GOT3 (cell line): ENCODE measurements at places on chromosomes 11 and 22.

- no peak for DNase-seq
These were observed 54.7 kb downstream of the GRAMD4 start for GRCh38 chr22:46674906-46675305.

DNA sequence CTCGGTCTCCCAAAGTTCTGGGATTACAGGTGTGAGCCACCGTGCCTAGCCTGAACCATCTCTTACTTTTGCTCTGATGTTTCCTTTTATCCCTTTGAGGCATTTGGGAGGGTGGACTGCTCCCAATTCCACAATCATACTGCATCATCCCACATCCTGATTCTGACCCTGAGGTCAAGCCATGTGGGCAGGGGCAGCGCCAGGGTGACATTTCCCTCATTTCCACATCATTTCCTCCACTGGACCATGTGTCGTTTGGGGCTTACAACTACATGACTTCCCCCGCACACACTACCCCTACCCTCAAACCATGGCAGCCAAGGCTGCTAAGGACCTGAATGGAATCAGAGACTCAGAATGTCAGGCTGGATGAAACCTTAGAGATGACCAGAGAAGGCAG, 26.4 kb upstream of the ZBTB16 start:
- no peak for DNase-seq

DNA sequence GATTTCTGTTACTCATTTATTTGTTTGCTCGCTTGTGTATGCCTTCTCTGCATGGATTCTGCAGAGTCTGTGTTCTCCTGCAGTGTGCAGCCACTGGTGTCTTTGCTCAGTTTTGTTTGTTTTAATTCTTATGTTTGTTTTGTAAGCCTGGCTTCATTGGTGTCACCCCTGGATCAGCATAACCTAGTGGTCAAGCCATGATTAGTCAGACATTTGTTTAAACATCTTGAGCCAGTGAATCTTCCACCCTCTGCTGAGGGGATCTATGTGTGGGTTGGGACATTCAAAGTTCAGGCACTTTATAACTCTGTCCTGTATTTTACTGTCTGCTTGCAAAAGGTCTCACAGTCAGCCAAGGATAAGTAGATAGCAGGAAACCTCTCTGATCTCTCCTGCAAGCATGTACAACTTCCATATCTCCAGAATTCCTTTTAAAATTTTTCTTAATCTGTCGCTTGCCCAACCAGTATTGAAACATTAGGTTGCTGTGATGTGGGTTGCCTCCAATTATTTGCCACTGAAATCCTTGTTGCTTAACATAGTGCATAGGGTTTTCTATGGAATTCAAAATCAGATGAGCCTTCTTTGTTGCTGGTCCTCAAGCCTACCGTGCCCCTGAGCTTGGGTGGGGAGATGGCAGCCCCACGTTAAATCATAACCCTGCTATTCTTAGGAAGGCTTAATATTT, 86.8 kb downstream of the KCNQ1OT1 start:
- DNase-seq: no peak

DNA sequence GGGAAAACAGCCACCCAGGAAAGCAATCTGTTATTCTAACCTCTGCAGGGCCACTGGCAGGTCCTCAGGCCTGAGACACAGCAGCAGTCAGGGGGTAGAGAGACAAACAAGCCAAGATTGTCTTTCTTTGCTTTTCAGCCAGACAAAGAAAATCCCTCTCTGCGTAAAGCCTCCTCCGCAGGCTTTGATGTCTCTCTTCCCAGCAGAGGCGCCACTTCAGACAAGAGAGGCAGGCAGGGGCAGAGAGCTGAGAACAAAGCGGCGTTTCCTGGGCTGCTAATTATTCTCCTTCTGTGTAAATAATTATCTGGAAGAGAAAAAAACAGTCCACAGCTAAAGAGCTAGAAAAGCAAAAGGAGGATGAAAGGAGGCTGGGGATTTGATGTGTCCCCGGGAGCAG, 102.7 kb upstream of the SEZ6L start:
- DNase-seq: no peak

DNA sequence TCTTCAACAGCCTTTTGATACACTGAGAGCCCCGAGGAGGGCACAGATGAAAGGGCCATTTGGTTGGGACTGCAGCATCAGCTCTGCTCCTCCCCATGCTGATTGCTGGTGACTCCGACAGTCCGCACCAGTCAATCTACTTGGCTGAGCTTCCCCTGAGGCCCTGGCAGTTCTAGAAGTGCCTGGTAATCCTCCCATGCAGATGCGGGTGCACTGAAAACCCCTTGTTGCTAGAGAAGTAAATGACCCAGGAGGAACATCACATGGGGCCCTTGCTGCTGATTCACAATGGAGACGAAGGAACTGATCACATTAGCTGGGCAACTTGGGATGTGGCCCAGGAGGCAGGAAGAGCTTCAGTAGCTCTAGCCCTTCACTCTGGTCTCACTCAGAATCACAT, 35.2 kb upstream of the RIC3 start:
- DNase-seq: no peak

DNA sequence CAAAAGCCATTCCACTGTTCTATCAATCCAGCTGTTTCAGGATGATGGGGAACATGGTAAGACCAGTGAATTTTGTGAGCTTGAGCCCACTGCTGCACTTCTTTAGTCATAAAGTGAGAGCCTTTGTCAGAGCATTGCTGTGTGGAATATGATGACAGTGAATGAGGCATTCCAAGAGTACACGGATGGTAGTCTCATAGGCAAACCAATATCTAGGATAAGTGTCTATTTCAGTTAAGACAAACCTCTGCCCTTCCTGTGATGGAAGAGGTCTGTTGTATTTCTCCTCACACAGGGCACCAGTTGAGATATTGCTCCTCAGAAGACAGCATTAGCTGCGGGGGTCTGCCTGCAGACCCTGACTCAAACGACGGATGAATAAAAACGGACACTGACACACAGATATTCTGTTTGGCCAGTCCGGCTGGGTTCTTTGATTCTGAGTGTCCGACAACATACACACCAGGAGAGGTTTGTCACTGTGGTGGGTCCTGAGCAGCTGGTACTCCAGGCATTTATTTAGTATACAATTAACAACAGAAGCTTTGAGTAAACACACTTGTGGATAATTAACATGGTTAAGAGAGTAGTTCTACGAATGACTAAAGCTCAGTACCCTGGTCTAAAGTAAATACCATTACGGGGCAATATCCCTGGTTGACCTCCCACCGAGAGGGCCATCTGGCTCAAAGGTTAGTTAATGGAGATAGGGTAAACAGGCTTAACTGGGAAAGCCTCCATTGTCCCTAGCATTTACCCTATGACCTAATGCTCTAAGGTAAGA, 121.7 kb downstream of the ZNF280B start:
- no peak for DNase-seq

GRCh38 chr11:58654908-58655296, 32.4 kb downstream of the CNTF start:
- no peak for DNase-seq

DNA sequence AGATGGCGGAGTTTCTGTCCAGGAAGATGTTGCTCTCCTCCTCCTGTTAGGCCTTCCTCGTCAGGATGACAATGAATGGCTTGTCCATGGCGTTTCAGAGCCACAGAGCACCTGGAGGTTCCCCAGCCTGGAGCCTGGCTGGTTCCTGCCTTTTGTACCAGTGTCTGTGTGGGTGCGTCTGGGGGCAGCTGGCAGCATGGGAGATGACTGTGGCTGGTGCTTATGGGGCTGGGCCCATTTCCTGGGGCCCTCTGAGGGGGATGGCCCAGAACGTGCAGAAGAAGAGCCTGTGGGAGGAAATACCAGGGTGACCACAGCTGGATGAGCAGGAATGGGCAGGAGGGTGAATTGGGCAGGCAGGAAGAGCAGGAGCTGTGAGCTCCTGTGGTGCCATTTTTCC, 6.7 kb downstream of the SLC37A2 start:
- DNase-seq: no peak

- DNase-seq: no peak
These were observed 6.3 kb downstream of the CEND1 start for GRCh38 chr11:783581-784015.

DNA sequence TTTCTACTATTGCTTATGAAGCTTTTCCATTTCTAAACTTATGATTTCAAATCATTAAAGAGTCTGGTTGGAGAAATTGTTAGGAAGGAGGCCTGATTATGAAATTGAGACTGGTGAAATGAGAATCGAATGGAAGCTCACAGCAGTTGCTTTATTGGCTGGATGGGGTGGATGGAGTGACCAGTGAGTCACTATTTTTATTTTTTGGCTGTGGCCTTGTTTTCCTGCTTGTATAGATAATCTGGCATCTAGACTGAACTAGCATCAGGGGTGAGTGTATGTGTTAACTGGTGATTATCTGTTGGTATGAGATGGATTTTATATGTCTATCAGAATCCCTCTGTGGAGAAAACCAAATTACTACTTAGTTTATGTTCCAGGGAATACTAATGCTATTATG, 36.2 kb downstream of the UVRAG start:
- no peak for DNase-seq

DNA sequence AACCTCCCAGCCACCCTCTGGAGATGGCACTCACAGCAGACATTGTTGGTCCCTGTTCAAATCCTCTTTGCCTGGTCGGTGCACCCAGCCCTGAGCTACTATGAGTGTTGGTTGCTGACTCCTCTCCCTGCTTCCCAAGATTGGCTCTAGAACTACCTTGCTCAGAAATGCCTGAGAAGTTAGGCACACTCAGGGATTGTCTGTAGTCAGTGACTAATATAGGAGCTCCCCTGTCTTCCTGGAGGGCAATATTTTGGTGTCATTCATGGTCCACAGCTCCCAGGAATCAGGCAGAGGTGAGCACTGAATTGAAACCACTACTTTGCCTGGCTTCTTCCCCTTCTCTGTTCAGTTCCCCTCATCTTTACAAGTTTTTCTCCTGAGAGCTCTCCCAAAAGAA, 325.9 kb downstream of the MIAT start:
- DNase-seq: no peak

DNA sequence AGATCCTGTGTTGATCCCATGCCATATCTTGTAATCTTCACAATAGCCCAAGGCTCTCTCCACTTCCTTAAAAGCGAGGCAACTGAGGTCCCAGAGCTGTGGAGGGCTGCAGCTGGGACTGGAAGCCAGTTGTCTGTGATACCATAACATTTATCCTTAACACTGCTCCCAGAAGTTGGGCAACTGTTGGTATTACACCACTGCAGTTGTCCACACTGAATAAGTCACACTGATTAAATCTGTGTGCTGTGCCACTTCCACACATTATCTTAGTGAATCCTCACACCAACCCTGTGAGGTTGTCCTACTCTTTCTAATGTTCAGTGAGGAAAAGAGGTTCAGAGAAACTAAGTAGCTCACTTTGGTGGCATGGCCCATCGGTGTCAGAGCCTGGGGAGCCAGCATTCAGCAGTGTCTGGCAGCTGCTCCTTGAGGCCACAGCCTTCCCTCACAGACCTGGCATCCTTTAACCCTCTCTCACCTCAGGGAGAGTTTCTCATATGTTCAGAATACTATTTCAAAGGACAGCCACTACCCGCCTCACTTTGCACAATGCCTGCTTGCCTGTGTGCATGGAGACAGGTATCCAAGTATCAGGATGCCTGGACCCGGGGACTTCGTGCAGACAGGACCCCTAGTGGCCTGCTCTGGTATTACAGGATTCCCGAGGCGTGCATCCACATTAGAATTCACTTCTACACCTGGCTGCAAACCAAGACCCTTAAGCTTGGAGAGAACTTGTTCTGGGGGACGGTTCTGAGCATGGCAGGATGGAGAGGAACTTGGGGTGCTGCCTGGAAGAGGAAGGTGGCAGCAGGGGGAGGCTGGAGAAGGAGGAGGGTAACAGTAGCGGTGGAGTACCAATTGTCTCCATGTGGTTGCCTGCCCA, 221.9 kb upstream of the TBCEL start:
- no peak for DNase-seq

GRCh38 chr11:102926961-102927623, 28.4 kb downstream of the MMP13 start:
- DNase-seq: no peak

GRCh38 chr22:43053176-43053575, 36.0 kb downstream of the TTLL1 start:
- no peak for DNase-seq

GRCh38 chr22:44362249-44363012, 49.7 kb upstream of the SHISAL1 start:
- DNase-seq: no peak

DNA sequence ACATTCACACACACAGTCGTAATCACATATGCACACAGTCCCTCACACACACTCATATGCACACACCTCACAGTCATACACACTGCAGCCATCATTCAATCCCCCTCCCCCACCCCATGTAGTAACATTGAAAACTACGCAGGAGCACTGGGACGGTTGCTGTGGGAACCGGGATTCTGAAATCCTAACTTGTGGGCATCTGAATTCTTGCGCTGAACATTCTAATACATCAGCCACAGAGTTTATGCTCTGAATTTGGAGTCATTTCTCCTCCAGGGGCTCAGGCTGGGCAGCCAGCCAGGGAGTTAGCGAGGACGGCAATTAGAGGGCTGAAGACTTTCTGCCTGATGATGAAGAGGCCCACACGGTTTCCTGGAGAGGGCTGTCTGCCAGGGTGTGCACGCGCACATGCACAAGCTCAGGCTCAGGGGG, 32.7 kb downstream of the CD6 start:
- no peak for DNase-seq

GRCh38 chr11:1934335-1935155, 12.6 kb upstream of the MRPL23 start:
- no peak for DNase-seq

- DNase-seq: no peak
These were observed 163.1 kb downstream of the ETS1 start for GRCh38 chr11:128424271-128424711.

GRCh38 chr11:31254415-31254814, 115.1 kb downstream of the DCDC1 start:
- DNase-seq: no peak

DNA sequence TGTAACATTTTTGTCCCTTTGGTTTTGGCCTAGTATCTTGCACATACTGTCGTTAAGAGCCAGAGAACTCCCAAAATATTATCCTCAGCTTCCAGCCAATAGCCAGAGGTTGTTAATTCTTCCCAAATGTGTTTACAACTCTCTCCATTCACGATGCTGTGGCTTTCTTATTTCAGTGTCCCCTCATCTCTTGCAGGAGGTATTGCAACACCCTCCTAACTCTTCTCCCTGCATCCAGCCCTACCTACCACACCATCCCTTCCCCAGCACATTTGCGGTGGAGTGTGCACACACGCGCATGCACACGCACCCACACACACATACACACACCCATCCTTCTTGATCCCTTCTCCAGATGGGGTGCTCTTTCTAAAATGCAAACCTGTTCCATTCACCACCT, 75.6 kb upstream of the LMO2 start:
- no peak for DNase-seq

- DNase-seq: no peak
These were observed 4.8 kb upstream of the LSP1 start for GRCh38 chr11:1847926-1848639.

DNA sequence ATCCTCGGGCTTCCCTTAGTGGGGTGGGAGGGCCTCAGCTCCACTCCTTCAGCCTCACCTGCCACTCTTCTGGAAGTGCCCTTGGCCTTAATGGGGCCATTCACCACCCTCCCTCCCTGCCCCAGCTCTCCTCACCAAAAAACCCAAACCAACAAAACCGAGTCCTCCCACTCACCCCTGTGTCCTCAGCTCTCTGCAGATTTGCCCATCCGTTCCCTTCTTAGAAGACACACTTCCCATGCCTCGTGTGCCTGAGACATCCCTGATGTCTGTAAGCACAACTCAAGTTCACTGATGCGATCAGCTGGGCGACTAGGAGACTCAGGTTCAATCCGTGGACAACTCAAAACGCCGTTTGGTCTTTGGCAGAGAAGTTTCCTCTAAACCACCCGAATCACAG, 839.2 kb downstream of the TBC1D22A start:
- DNase-seq: no peak
